ENCODE measurements at places on chromosomes 1 and 21.

GRCh38 chr1:8133190-8133589, 107.1 kb upstream of the ERRFI1 start:
- no peak for DNase-seq

GRCh38 chr21:27423906-27424595, 457.2 kb upstream of the ADAMTS5 start:
- no peak for DNase-seq

- no peak for DNase-seq
Observed at GRCh38 chr21:41076064-41076463, 91.9 kb upstream of the BACE2 start.

GRCh38 chr1:63713627-63714481, 60.0 kb upstream of the ROR1 start:
- no peak for DNase-seq

DNA sequence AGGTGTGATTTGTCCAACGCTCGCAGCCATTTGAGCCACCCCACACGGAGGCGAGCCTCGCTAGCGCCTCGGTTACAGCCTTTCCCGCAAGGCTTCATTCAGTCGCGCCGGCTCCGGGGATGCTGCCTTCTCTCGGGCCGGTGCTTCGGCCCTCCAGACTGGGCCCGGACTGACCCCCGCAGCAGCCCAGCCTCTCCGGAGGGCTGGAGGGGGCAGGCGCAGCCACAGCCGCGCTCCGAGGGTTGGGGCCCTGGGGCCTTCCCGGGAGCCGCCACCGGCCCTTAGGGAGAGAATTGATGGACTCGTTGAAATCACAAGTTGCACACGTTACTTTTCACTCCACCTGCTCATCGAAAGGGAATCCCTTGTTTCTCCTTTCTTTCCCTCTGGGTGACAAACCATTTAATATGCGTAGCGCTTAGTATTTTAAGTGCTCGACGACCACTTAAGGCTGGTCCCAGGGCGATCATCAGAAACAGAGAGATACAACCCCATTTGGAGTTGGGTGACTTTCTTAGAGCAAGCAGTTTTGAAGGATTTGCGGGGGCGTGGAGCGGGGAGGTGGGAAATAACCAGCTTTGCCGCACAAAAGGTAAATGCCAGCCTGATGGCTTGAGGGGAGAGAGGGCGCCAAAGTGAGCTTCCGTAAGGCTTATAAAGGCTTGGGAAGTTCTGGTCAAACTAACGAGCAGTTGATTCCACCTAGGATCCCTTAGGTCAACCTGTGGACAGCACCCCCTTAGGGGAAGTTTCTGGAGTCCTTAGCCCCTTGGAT, 24.6 kb upstream of the ENAH start:
- no peak for DNase-seq

DNA sequence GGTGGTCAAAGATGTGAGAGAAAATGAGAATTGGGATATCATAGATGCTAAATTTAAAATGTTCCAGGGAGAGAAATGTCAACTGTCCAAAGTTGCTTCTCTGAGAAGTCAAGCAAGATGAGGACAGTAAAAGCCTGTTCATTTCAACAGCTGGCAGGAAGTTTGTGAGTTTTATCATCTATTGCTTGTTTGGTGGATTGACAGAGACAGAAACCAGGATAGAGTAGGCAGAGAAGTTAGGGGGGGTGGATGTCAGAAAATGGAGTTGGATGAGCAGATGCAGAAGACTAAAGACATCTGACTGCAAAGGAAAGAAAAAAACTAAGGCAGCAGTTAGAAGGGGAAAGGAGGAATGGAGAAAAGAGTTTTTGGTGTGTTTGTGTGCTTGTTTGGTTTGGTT, 78.4 kb downstream of the AK5 start:
- DNase-seq = no peak

- no peak for DNase-seq
Observed at GRCh38 chr21:35645991-35646390, 414.3 kb downstream of the SETD4 start.

- no peak for DNase-seq
Observed at GRCh38 chr1:153631047-153632022, 2.5 kb upstream of the CHTOP start.

- DNase-seq = no peak
Observed at GRCh38 chr1:29736582-29737188, 500.4 kb downstream of the PTPRU start.

- no peak for DNase-seq
Observed at GRCh38 chr1:84096176-84096575, 47.9 kb upstream of the PRKACB start.

DNA sequence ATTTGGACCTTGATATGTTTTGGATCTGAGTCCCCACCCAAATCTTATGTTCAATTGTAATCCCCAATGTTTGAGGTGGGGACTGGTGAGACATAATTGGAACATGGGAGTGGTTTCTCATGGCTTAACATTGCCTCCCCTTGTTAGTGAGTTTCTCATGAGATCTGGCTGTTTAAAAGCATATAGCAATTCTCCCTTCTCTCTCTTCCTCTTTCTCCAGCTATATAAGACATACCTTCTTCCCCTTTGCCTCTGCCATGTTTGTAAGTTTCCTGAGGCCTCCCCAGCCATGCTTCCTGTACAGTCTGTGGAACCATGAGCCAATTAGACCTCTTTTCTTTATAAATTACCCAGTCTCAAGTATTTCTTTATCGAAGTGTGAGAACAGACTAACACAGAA, 692.4 kb downstream of the KCNT2 start:
- no peak for DNase-seq

DNA sequence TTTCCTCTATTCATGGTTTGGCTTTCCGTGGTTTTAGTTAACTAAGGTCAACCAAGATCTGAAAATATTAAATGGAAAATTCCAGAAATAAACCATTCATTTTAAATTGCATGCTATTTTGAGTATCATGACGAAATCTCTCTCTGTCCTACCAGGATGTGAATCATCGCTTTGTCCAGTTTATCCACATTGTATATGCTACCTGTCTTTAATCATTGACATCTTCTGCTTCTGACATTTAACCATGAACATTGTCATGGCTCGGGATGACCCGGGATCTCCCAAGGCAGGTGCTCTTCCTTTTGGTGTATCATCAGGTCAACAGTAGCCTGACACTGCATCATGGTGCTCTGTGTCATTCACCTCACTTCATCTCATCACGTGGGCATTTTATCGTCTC, 125.5 kb upstream of the HNRNPU start:
- no peak for DNase-seq

DNA sequence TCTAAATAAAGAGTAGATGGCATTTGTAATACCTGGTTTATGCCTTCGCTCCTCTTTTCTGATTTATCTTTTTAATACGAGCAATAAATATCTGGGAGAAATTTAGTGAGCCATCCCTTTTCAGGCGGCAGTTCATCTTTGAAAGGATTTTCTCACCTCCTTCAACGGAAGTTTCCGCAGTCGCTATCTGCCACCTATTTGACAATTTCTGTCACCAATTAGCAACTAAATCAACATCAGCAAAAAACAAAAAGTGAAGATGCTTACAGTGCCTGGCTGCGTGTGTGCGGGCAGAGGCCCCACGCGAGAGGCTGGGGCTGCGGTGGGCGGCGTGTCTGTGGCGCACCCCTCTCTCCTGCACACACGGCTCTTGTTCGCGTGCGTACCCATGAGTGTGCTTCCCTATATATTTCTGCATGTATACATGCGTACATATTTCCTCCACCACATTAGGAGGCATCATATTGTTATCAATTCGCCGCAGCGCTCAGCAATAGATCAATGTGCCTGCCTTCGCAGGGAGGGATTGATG, 117.3 kb upstream of the BARHL2 start:
- DNase-seq = no peak

- no peak for DNase-seq
Observed at GRCh38 chr21:46206163-46207005, 22.1 kb upstream of the SPATC1L start.

- DNase-seq = no peak
Observed at GRCh38 chr1:8632102-8632501, 185.3 kb downstream of the RERE start.

GRCh38 chr1:107782217-107782845, 182.6 kb downstream of the VAV3 start:
- DNase-seq = no peak

DNA sequence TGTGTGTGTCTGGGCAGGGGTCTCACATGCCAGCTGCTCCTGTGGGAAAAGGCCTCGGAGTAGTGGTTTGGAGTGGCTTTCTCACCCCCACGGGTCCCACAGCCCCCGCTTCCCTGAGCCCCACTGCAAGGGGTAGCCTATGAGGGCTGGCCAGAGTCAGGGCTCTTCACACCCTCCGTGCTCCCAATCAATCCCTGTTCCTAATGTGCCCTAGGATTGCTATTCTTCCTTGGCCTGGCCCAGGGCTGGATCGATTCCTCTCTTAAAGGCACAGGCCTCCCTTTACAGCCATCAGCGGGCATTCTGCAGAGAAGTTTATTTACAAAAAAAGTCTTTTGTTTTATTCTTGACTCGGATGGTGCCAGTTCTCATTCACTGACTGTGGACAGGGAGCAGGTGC, 19.3 kb upstream of the ACTL8 start:
- DNase-seq = no peak

GRCh38 chr21:33858667-33859372, 56.8 kb downstream of the ATP5PO start:
- DNase-seq = no peak

- DNase-seq = no peak
Observed at GRCh38 chr1:54883349-54884102, 3.5 kb downstream of the DHCR24 start.

GRCh38 chr1:232805269-232806185, at the start of gene MAP10:
Gene MAP10 (plus strand): TSS chr1:232805416. CDS start chr1:232805450, 34 bp downstream.
- no peak for DNase-seq

GRCh38 chr1:81232420-81232819, 568.3 kb upstream of the ADGRL2 start:
- DNase-seq = no peak

GRCh38 chr1:27979859-27980201, 20.1 kb downstream of the XKR8 start:
- no peak for DNase-seq

DNA sequence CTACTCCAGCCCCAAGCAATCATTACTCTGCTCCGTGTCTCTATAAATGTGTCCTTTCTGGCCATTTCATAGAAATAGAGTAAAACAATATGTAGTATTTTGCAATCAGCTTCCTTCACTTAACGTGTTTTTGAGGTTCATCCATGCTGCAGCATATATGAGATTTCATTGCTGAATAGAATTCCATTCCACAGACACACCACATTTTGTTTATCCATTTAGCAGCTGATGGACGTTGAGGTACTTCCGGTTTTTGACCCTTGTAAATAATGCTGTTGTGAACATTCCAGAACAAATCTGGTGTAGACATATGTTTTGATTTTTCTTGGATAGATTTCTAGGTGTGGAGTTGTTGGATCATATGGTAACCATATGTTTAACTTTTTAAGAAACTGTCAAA, 30.7 kb downstream of the ADAM30 start:
- no peak for DNase-seq

- DNase-seq = no peak
Observed at GRCh38 chr1:109794319-109795132, 30.8 kb upstream of the EPS8L3 start.

DNA sequence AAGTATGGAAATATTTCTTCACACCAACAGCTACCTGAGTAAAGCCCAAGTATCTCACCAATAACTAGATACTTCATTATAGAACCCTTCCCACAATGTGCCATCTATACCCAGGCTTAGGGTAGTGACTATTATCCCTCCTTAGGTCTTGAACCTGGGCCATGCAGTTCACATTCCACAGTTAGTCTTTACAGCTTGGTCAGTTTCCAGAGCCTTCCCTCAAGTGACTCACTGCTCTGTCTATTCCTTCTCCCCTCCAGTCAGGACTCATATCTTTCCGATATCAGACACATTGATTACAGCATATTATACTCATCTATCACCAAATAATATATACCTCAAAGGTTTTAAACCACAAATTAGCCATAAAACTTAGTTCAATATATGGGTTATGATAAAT, 23.6 kb downstream of the VAMP4 start:
- no peak for DNase-seq

DNA sequence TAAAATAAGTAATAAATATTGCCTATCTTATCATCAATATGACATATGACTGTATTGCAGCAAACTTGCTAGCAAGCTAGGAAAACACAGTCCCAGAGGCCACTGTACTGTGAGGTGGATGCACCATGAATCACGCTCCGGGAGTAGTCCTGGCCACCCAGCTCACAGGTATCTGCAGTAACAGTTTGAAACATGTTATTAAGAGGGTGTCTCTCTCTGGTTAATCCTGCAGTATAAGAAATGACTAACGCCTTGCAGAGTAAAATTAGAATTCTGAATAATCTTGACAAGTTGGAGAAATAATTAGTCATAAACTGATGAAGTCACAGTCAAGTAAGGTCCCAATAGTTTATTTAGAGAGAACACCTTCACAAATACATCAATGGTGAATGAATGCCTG, 34.0 kb upstream of the DPT start:
- DNase-seq = no peak

DNA sequence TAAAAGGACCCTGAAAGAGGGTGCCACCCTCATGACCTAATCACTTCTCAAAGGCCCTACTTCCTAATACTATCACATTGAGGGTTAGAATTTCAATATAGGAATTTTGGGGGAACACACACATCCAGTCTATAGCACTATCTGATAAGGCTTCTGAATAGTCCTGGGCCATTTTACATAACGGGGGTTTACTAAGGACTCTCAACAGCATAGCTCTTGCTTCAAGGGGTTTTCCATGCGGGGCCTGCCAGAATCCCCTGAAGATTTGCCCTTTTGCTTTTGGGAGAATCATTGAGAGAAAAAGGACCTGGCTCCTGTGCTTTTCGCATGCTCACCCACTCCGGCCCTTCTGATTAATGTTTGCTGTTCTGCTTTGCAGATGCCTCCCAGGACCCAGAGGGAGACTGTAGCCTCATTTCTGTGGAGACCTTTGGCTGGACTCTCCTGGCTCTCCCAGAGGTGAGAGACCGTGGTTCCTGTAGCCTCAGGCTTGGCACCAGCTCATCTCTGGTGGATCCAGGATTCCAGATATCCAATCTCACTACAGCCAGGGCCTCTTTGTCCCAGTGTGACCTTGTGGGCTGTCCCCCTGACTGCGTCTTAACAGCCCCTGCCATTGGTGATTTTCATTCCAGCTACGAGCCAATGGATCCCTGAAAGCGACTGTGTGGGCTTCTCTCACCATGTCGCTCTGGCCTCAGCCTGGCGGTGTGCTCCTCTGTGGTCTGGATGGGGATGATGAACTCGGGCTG, 72.6 kb downstream of the DDR2 start:
- DNase-seq = no peak

- no peak for DNase-seq
Observed at GRCh38 chr1:9643351-9644256, 7.9 kb upstream of the PIK3CD start.

- no peak for DNase-seq
Observed at GRCh38 chr1:174480324-174480723, 32.6 kb downstream of the GPR52 start.

DNA sequence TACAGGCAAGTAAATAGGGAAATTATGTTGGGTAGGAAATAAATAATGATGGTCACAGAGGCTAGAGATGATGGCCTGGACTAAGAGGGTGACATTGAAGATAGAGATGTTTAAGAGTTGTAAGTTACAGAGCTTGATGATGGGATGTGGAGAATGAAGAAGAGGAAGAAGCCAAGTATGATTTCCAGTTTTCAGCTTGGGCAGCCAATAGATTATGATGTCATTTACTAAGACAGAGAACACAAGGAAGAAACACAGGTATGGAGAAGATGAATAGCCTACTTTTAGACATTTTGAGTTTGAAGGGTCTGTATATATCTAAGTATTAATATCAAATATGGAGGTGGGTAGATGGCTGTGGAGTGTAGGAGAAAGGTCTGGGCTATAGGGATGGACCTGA, 56.0 kb upstream of the PRELP start:
- DNase-seq = no peak
